Testis (tissue), 5 donors: ENCODE measurements at places on chromosomes 7 and 10. TPM values are rescaled to one million over a fixed set of nuclear protein-coding genes. Genes with fewer than 3 reads are reported as not detected.

- no peak for DNase-seq
Observed at GRCh38 chr10:113891476-113891875, 37.0 kb downstream of the NHLRC2 start.

DNA sequence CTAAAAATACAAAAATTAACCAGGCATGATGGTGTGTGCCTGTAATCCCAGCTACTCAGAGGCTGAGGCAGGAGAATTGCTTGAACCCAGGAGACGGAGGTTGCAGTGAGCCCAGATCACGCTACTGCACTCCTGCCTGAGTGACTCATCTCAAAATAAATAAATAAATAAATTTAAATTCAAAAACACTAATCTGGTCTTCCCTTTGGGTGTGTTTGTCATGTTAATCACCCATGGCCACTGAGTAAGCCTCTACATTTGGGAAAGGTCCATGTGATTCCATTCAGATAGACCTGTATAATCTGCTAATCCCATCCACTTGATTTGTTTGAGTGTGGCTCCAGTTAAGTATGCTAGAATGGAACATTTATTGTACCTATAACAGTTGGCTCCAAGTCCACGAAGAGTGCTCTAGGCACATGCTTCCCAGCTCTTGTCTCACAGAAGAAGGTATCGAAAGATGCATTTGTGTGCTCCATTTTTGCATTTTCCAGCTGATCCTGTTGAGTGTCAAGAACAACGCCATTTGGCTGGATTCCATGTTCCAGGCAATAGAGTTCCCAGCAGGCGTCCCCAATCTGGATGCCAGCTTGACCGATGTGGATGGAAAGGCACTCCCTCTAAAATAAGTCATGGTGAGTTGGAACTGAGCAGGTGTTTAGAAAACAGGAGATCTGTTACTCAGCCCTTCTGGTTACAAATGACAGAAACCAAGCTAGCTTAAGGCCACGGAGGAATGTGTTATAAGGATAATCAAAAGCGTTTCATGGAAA lies 4.0 kb downstream of the TUBAL3 start:
- no peak for DNase-seq

GRCh38 chr7:10483671-10484070 lies 490.0 kb upstream of the PHF14 start:
- no peak for DNase-seq

- no peak for DNase-seq
Observed at GRCh38 chr7:38781991-38782390, 127.0 kb downstream of the VPS41 start.

DNA sequence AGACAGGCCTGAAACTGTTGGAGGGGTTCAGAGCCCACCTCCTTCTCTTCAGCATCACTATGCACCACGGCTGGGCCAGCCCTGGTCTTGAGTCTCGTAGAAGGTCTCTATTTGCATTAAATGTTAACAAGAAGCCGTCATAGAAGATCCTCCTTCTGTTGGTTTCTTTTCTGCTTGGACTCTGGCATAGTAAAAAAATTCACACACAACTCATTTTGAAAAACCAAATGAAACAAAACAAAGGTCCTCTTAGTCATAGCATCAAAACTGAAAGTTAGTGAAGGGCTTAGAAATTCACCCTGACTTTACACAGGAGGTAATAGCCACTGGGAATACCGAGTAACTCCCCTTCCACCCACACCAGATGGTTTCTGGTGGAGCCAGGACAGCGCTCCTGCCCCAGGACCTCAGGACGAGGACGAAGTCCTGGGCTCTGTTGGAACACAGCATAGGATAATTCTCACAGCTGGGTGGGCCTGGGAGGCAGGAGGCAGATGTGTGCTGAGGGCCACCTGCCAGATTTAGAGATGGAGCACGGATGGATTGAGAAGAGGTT lies 248.4 kb upstream of the KLF6 start:
- DNase-seq: no peak

GRCh38 chr10:100882671-100883311 lies 30.0 kb upstream of the SLF2 start:
- DNase-seq: peak; percentile 29

DNA sequence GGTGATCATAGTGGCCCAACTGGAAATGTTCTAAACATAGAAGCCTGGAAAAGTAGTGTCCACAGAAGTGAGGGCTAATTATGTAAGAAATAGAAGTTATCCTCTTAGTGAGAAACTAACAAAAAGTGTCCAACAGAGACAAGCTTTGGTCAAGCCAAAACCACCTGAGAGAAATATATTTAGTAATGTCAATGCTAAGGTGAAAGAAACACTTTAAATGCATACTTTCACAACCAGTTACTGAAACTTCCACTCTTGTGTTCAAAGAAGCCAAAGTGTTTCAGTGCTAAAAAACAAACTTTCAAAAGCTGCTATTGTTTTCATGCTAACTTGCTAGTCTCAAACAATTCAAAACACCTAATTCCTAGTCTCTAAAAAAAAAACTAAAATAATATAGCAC lies 18.1 kb downstream of the RAB11FIP2 start:
- no peak for DNase-seq

GRCh38 chr7:15527648-15528047 lies 34.2 kb downstream of the AGMO start:
- no peak for DNase-seq

DNA sequence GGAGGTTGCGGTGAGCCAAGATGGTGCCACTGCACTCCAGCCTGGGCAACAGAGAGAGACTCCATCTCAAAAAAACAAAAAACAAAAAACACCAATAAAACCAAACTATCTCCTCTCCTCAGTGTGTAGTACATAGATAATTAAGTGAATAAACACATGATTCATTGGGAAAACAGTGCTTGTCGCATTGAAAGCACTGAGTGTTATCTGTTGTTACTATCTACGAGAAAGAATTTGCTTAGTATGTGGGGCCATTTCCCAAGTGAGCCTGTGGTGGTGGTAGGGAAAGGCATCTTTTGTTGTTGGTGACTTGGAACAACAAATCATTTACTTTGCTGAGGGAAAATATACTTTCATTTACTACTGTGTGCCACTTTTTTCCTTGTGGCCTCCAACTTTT lies 42.6 kb downstream of the RSBN1L start:
- DNase-seq: no peak

GRCh38 chr10:113019692-113020474 lies 69.8 kb downstream of the TCF7L2 start:
- DNase-seq: no peak

DNA sequence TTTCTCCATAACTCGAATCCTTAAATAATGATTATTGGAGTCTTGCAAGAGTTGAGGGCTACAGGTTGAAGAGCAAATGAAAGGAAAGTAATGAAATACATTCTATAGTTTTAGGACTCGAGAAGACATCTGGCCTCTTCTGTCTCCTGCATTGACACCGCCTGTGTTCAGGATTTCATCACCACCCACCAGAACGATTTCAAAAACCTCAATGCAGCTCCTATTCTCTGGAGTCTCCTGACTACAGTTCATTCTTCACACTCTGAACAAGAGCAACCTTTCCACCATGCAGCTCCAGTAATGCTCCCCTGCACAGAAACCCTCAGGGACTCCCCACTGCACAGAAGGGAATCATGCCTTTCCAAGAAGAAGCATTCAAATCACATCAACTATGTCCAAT lies 5.5 kb downstream of the IL15RA start:
- no peak for DNase-seq

GRCh38 chr7:32501522-32501921 lies 6.2 kb downstream of the AVL9 start:
- DNase-seq: no peak

DNA sequence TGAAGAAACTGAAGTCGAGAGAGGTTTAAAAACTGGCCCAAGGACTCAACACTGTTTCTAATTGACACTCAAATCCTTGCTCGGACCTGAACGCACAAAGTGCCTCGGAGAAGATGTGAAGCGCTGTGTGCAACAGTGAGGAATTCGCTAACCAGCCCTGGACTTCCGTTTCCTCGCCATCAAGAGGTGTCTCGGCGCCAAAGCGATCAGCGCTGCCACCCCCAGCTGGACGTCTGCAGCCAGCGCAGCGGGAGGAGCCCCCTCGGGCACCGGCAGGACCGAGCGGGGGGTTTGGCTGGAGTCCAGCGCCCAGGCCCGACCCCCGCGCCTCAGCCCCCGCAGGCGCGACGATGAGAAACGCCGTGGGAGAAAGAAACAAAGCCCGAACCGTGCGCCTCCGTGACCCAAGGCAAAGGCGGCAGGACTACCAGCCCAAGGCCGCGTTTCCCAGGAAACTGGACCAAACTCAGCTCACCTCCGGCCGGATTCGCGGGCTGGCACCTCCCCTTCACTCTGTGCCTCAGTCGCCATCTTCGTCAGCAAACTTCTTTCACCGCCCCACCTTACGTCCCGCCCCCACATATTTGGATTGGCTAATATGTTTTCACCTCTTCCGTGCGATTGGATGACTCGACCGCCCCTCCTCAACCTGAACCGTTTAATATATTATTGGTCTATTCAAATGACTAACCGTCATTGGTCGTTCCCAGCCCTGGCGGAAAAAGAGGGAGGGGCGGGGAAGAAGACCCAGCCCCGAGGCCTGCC lies at the start of gene ARHGAP19:
ARHGAP19 (minus strand) TSS at position 541 of the 765 bp plus-strand sequence; CDS start at position 531, 10 bp downstream.
- DNase-seq: peak; percentile 98

- no peak for DNase-seq
Observed at GRCh38 chr10:85993840-85994507, 372.6 kb downstream of the GRID1 start.

GRCh38 chr7:158373476-158374133 lies 214.0 kb downstream of the PTPRN2 start:
- no peak for DNase-seq

GRCh38 chr10:89388806-89389205 lies 3.6 kb upstream of the IFIT1 start:
- DNase-seq: no peak

DNA sequence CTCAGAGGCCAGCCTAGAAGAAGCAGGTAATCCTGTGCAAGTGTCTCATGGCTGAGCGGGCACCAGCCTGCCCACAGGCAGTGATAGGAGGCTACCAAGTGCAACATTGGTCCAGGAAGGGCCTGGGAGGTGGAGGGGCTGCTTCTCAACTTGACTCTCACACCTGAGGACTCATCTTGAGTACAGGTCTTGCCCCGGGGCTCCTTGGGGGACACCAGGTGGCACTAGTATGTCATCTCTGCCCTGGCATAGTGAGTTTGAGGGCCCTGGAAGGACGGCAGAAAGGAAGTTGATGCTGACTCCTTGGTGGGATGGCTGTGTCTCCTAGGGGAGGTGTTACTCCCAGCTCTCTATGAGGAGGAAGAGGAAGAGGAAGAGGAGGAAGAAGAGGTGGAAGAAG lies 2.3 kb downstream of the CCDC136 start:
- no peak for DNase-seq

DNA sequence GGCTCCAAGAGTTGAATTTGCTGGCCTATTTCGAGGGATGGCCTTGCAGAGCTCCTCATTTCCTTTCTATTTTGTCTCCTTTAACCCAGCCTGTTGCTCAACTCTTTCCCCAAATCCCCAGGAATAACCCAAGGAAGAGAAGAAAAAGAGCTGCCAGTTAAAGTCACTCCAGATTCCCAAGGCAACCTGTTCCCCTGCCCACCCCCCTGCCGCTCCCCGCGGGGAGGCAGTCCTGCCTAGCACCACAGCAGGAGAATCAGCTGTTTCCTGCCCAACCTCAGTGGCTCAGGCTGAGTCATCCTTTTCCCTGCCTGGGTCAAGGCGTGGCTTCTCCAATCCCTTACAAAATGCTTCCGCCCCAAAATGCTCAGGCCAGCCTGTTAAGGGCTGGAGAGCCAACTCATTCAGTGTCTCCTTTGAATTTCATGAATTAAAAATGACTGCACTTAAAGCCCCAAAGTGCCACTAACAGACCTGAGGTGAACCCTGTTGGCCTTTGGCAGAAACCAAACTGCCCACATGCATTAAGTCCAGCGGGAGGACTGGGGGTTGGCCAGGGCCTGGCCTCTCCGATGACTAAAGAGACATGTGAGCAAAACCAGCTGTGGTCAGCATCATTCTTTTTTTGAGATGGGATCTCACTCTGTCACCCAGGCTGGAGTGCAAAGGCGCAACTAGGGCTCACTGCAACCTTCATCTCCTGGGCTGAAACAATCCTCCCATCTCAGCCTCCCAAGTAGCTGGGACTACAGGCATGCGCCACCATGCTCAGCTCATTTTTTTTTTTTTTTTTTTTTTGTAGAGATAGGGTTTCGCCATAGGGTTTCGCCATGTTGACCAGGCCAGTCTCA lies 83.2 kb upstream of the KIF5B start:
- peak; percentile 22 for DNase-seq

- DNase-seq: no peak
Observed at GRCh38 chr10:21130683-21131442, 233.8 kb upstream of the NEBL start.

GRCh38 chr10:15015451-15015850 lies 28.3 kb upstream of the OLAH start:
- DNase-seq: no peak

- no peak for DNase-seq
Observed at GRCh38 chr7:44081266-44081748, 1.0 kb downstream of the POLM start.

- no peak for DNase-seq
Observed at GRCh38 chr7:2171855-2172254, 60.9 kb downstream of the MAD1L1 start.

- DNase-seq: no peak
Observed at GRCh38 chr7:47490501-47491265, 91.2 kb downstream of the TNS3 start.

GRCh38 chr7:7815395-7815794 lies 97.0 kb upstream of the RPA3 start:
- DNase-seq: no peak

- no peak for DNase-seq
Observed at GRCh38 chr7:8205537-8205936, 56.4 kb downstream of the ICA1 start.

- DNase-seq: no peak
Observed at GRCh38 chr7:144487901-144488300, 84.4 kb upstream of the NOBOX start.

The AQP1 gene
- 28.1 TPM for total RNA-seq

The CCDC146 gene
- total RNA-seq: 35.7 TPM

The TFEC gene
- 1.8 TPM for total RNA-seq

The CUZD1 gene
- 2.0 TPM for total RNA-seq

The MYPN gene
- total RNA-seq: 1.8 TPM

The AUTS2 gene
- 56.1 TPM for total RNA-seq

The BTBD16 gene
- total RNA-seq: 4.9 TPM

The SYNPO2L gene
- 0.31 TPM for total RNA-seq

The VWA2 gene
- 2.4 TPM for total RNA-seq

The CUTC gene
- 35.7 TPM for total RNA-seq

The CLDN4 gene
- total RNA-seq: 0.93 TPM

The OR6B1 gene
- 1.8 TPM for total RNA-seq

The VPS37D gene
- 24.8 TPM for total RNA-seq

The PARD3 gene
- total RNA-seq: 49.5 TPM

The MLXIPL gene
- 215 TPM for total RNA-seq

The ZPBP gene
- total RNA-seq: 67.0 TPM

The AIFM2 gene
- total RNA-seq: 7.1 TPM

The DKK1 gene
- total RNA-seq: 4.1 TPM

The FXYD4 gene
- total RNA-seq: 1.4 TPM

The OTUD1 gene
- total RNA-seq: 17.8 TPM

The ALOX5 gene
- 13.7 TPM for total RNA-seq

The LRRC17 gene
- total RNA-seq: 9.7 TPM
